ENCODE measurements at places on chromosomes 13 and 19.

DNA sequence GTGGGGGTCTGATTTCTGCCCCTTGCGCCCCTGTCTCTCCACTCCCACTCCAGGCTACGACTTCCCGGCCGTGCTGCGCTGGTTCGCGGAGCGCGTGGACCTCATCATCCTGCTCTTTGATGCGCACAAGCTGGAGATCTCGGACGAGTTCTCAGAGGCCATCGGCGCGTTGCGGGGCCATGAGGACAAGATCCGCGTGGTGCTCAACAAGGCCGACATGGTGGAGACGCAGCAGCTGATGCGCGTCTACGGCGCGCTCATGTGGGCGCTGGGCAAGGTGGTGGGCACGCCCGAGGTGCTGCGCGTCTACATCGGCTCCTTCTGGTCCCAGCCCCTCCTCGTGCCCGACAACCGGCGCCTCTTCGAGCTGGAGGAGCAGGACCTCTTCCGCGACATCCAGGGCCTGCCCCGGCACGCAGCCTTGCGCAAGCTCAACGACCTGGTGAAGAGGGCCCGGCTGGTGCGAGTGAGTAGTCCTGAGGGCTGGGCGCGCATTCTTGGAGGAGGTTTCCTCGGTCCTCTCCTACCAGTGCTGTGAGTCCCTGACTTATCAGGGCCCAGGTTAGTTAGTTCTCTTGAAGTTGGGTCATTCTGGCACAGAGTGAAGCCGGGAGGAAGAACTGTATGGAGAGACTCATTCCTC, 12.7 kb downstream of the EHD2 start:
- DNase-seq = no peak

DNA sequence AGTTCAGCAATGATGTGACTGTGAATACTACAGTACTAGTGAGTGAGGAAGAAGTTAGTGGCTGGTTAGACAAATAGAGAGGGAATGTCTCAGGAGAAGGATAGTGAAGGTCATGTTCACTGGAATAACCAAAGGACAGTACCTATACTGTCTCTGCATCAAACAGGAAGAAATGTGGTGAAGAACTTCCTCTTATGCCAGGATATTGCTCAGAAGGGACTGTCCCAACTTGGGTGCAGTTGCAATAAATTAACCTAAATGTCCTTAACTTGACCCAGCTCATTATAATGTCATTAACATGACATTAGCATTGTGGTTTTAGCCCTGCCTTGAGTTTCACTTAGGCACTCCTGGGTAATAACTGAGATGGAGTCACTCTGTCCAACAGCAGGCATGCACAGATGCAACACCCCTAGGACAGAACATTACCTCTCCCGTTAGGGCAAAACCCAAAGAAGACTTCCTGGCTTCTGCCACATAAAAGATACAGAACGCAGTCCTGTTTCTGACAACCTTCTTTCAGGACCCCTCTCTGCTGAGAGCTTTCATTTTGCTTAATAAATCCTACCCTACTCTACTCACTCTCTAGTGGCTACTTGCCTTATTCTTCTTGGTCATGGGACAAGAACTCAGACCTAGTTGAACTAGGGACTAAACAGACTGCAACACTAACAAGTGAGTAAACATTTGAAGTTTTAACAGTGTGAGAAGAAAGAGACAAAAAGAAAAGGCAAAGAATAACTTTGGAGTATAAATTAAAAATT, 1591.6 kb upstream of the MIR17HG start:
- DNase-seq = no peak

- peak; percentile 80 for DNase-seq
Observed at GRCh38 chr13:36778083-36778671, 40.8 kb upstream of the RFXAP start.

DNA sequence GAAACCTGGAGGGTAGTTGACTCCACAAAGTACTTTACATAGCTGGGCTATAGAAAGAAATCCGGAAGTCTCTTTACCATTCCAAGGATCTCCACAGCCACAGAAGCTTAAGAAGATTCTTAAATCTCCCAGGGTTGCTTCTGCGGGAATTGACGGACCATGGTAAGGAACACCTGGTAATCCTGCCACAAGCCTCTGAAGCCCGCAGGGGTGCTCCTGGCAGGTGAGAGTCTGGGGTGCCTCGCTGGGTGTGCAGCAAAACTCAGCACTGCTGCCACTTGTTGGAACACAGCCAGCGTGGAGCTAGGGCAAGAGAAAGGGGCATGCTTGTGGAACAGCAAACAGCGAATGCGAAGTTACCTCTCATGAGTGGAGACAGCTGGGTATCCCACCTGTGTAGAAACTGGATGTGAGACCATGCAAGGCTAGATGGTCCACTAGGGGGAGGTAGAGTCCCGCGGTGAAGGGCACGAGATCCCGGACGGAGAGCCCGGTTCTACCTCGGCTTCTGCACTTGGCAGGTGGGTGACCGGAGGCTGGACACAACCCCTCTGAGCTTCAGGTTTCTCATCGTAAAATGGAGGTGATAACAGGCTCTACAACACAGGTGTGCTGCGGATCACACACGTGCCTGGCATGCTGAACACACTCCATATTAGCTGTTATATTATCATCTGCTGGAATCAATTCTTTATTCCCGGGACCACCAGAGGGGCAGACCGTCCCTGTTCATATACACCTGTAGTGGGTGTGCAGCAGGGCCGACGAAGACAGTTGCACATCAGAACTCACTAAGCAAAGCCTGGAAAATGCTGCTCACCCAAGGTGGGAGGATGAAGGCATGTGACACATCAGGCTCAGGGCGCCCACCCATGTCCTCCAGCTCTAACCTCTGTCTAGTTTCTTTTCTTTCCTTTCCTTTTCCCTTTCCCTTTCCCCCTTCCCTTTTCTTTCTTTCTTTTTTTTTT, 24.1 kb upstream of the UBAC2 start:
- peak; percentile 46 for DNase-seq

DNA sequence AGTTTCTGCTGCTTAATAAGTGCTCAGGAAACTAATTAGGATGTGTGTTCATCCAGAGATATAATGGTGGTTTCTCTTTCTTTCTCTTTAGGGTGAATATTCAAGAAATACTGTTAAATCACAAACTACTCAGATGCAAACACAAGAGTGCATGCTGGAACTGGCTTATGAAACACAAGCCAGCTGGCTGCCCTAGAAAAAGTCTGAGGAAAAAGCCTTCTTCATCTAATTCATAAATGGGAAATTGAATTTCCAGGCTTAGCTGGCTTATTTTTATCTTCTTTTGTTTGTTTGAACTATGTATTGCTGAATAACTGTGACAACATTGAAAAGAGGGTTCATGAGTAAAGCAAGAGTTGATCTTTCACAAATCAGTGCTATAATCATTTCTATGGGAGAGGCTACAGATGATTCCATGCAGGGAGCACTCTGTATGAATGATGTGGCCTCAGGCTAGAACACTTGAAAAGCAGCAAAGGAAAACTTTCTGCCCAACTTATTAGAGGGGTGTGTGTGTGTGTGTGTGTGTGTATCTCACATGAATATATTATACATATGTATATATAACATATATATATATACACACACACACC, 69.8 kb upstream of the SCEL start:
- no peak for DNase-seq

DNA sequence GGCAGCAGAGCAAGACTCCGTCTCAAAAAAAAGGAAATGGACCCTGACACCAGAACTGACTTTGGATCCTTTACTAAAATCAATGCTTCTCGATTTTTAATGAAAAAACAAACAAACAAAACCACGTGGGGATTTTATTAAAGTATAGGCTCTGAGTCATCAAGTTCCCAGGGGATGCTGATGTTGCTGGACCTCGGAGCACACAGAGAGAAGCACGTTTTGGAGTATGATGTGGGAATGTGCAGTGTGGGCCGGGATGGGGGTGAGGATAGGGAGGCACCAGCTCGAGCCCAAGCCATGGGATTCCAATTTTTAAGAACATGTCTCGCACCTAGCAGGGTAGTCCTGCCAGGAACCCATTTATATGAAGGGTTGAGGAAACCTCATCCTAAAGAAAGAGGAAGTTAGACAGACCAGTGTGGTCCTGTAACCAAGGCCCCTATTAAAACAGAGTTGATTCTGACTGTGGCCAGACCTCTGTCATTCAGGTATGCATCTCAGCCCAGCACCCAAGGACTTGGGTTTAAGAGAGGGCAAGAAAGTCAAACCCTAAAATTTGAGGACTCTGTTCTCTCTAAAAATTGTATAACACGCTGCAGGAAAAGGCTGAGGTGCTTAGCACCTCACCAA, 6.4 kb downstream of the FLT1 start:
- peak; percentile 61 for DNase-seq

DNA sequence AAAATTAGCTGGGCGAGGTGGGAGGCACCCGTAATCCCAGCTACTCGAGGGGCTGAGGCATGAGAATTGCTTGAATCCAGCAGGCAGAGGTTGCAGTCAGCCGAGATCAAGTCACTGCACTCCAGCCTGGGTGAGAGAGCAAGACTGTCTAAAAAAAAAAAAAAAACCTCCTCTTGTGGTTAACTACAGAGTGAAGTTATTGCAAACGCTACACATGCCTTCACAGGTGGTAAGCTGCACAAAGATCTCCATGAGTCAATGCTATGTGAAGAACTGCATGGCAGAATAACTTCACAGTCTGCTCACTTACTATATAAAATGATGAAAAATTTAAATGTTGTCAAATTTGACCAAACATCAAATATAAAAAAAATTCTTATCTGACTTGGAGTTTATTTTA, 436.8 kb downstream of the FGF14 start:
- no peak for DNase-seq

GRCh38 chr13:82917984-82918383, 964.3 kb downstream of the SLITRK1 start:
- no peak for DNase-seq

GRCh38 chr13:79869326-79869725, 388.4 kb downstream of the NDFIP2 start:
- DNase-seq = no peak

GRCh38 chr19:40155749-40156265, 35.4 kb upstream of the MAP3K10 start:
- peak; percentile 31 for DNase-seq

DNA sequence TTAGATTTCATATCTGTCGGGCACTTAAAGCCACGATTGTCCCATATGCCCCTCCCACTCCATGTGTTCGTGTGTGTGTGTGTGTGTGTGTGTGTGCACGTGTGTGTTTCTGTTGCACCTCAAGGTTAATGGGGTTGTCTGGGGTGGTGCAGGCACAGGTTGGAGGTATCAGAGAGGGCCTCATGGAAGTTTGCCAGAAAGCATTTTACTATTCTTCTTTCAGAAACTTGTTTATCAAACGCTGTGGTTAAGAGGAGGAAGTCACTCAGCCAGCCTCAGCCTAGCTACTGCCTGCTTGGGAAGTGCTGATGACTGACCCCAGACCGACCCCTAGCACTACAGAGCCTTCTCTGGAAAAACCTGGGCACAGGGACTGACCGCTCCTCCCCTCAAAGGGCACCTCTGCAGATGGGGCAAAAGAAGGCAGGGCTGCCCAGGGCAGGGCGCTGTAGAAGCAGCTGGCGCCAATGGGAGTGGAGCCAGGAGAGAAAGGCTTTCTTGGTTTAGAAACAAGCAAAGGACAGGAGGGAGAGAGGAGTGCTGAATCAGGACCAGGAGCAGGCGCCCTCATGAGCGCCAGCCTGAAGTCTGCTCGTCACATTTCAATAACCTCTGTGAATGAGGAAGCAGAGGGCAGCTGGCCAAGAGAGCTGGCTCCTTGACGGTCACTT, 3.9 kb downstream of the SIAH3 start:
- DNase-seq = no peak

DNA sequence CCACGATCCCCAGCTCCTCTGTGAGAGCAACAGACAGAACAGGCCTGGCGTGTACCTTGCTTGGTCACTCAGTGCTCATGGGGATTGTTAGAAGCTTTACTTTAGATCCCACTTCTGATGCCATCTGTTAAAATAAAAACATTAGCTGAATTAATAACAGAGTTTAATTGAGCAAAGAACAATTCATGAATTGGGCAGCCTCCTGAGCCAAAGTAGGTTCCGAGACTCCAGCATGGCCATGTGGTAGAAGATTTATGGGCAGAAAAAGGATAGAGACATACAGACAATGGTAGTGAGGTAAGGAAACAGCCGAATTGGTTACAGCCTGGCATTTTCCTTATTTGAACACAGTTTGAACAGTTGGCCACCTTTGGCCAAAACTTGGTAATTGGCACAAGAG, 223.9 kb upstream of the TRPC4 start:
- DNase-seq = no peak

GRCh38 chr19:32039440-32039839, 306.0 kb upstream of the ZNF507 start:
- no peak for DNase-seq

All from fibroblast of skin of back (primary cell).